ENCODE measurements at places on chromosomes 1 and 21. TPM values are rescaled to one million over a fixed set of nuclear protein-coding genes. Genes with fewer than 3 reads are reported as not detected.

- no peak for DNase-seq
Measured at GRCh38 chr21:26123012-26123411, 47.6 kb downstream of the APP start.

GRCh38 chr1:104248385-104248784, 498.7 kb downstream of the AMY1C start:
- no peak for DNase-seq

DNA sequence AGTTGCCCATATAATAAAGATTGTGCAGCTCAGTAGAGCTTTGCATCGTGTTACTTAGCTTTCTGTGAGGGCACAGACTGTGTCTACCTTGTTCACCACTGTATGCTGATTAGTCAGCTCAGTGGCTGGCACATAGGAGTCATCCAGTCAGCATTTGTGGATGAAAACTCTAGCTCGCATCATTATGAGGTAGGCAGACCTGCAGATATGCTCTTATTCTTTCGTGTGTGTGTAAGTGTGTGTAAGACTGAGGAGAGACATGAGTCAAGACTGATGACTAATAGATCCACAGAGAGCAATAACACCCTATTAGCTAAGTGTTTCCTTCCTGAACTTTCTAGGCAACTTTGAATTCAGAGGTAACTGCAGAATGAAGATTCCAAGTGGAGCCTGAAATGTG, 17.1 kb downstream of the TTF2 start:
- DNase-seq, result no peak

DNA sequence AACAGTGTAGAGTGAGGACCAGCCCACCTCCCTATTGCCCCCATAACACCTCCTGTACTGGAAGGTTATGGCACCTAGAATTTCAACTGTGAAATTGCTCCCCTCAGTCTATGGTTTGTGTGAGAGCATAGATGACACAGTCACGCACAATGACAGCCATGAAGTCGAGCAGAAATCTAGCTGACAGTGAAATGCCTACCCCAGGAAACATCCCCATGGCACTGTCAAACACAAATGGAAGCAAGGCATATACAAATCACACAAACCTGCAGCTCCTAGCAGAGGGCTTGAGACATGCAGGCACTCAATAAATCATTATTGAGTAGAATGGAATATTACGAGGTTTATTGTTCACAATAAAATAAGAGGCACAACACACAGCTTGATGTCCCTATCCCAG, 142.5 kb upstream of the ST6GALNAC5 start:
- no peak for DNase-seq

- no peak for DNase-seq
Measured at GRCh38 chr1:246398126-246398813, 108.8 kb downstream of the SMYD3 start.

MROH7 gene
- 27.5 TPM for polyA plus RNA-seq

DNA sequence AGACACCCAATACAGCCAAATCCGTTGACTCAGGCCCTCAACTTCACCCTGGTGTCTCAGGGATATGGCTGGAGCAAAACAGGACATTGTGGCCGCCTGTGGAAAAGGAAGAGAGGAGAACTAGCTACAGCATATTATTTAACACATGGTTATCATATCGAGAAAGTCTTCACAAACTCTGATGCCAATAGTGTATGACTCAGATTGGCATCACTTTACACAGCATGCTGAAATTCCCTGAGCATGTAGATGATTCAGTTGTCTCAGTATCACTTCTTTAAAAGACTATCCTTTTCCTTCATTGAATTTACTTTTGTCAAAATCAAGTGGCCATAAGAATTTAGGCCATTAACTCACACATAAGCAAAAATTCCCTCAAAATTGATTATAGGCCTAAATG, 20.1 kb downstream of the HSD3B2 start:
- no peak for DNase-seq

DNA sequence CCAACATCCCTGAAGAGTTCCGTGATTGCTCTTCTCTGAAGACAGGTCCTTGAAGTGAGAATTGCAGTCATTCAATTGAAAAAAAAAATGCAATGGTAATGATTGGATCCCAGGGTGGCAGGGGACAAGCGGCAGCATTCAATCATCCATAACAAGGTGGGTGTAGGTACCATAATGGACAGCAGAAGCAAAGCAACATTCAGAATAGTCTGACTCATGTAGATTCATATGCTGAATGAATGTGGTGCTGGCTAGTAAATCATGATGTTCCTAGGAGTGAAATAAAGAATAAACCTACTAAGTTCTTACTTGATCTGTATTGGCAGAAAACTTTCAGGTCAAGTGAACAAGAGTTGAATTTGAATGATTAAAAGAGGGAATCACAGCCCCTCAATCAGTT, 319.6 kb downstream of the GPATCH2 start:
- no peak for DNase-seq

UBL4B gene
- polyA plus RNA-seq, result not detected

PRR9 gene
- polyA plus RNA-seq, result not detected

DNA sequence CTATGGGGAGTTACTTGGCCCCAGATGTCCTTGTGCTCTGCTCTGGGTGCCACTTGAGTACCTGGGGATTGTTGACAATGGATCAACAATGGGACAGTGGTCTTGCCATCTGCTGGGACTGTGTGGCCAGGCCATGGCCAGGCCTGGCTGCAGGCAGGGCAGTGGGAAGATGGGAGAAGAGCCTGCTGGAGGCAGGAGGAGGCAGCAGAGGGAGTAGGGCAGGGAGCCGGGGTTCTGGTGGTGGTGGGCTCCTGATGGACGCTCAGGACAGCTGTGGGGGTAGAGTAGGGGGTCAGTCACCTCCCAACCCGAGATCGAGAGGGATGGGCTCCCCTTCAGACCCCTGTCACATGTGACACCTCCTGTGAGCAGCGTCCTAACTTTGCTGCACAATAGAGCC, 81.0 kb downstream of the ARHGEF10L start:
- DNase-seq, result no peak
